ENCODE measurements at places on chromosomes 1 and 21. TPM values are rescaled to one million over a fixed set of nuclear protein-coding genes. Genes with fewer than 3 reads are reported as not detected.

Gene CEPT1
- 29.3 TPM for total RNA-seq

Gene HRNR
- not detected for total RNA-seq

Gene CACHD1
- 1.0 TPM for total RNA-seq

Gene CLCA4
- not detected for total RNA-seq

Gene IL23R
- total RNA-seq, result not detected

Gene CTSS
- total RNA-seq, result 46.2 TPM

Gene C1QTNF12
- total RNA-seq, result 1.1 TPM

Gene GSTM5
- 0.31 TPM for total RNA-seq

Gene F5
- 276 TPM for total RNA-seq

Gene UMODL1
- 0.06 TPM for total RNA-seq

Gene PMF1
- 24.5 TPM for total RNA-seq

Gene CSF3R
- total RNA-seq, result 14.0 TPM

Gene PCBP3
- total RNA-seq, result 0.93 TPM

Gene MYOG
- total RNA-seq, result not detected

Gene CA14
- total RNA-seq, result 0.37 TPM

Gene OR2T29
- not detected for total RNA-seq

Gene TMEM200B
- total RNA-seq, result 0.83 TPM

Gene SPTA1
- not detected for total RNA-seq

Gene AMY1A
- total RNA-seq, result not detected

Gene PTGER3
- not detected for total RNA-seq

Gene KIF21B
- total RNA-seq, result 3.5 TPM

Gene PDC
- total RNA-seq, result not detected

Gene FLG
- total RNA-seq, result not detected

Gene USH2A
- 0.19 TPM for total RNA-seq

Data from right lobe of liver (tissue), 6 donors.